ENCODE measurements at places on chromosomes 2 and 18.
A peak's percentile ranks its signal among the peaks of the same experiment; 100 is the strongest.

DNA sequence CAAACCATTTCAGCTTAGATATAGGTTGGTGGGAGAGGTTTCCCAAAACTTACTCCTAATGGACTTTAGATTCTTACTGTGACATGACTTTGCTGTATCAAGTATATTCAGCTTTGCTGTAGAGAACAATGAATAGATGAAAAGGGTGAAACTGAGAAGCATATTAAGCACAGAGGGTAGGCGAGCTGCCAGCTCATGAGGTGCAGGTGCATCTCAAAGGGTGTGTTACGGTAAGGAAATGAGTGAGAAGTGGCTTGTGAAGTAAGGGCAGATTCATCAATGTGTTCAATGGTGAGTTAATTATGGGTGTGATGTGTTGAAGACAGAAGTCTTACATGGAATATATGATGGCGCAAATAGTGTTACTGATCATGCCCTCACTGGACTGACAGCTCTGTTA lies 49.3 kb downstream of the CD8B2 start:
- DNase-seq: no peak

DNA sequence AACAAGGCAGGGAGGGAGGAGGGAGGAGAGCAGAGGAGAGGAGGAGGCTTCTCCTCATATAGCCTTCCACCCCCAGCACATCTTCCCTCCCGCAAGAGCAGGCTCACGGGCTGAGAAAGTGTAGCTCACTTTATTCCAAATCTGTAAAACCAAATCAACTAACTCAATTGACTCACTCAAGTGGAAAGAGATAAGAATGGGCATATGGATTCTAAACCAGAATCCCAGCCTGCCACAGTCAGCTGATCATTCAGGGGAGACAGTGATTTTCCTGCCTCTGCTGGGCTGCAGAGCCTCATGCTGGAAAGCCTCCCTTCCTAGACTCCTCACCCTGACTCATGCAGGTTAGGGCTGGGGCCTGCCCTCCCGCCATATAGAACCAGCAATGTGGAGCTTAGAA lies 4.2 kb upstream of the TWSG1 start:
- no peak for DNase-seq

DNA sequence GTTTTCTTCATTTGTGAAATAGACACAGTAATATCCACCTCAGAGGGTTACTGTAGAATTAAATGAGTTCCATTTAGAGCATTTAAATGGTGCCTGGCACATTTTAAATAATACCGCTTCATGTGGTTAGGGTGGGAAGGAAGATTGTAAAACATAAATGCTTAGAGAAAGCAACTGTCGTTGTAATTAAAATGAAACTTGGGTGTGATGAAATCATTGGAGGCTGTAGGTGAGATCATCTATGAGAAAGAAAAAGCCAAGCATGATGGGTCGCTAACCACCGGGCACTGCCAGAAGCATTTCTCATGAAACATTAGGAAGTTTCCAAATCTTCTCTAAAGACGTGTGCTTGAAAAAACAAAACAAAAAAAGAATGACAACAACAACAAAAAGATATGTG lies 8.2 kb upstream of the SLC39A10 start:
- DNase-seq: no peak

DNA sequence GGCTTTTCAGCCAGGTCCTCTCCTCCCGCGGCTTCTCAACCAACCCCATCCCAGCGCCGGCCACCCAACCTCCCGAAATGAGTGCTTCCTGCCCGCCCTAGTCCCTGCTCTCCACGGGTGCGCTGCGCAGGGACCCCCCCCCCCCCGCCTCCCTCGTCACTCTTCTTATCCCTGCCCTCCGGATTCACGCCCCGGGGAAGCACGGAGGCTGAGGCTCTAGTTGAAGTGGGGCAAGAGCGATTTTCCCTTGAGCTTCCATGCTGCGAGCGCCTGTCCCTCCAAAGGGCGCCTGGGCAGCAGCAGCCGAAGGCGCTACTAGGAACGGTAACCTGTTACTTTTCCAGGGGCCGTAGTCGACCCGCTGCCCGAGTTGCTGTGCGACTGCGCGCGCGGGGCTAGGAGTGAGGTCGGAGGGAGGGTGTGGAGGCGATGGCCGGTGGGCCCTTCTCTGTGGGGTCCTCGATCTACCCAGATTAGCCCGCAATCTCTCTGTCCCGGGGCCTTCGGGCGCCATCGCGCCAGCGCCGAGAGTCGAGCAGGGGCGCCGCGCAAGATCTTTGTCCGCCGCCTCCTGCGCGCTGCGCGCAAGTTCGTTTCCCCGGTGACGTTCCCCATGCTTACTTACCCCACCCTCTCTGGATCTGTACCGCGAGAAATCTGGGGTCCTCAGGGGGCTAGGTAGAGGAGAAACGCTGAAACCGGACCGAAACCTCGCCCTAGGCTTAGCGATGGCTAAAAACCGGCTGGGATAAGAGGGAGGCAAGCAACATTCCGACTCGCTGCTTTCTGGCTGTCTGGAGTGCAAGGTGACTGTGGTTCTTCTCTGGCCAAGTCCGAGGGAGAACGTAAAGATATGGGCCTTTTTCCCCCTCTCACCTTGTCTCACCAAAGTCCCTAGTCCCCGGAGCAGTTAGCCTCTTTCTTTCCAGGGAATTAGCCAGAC lies 677 bp downstream of the GAD1 start:
- DNase-seq: no peak

- DNase-seq: peak; percentile 73
Measured at GRCh38 chr2:42900289-42900891, 108.0 kb upstream of the HAAO start.

All from umbilical cord (tissue), 2 donors.